ENCODE measurements at places on chromosomes 13 and 19.

DNA sequence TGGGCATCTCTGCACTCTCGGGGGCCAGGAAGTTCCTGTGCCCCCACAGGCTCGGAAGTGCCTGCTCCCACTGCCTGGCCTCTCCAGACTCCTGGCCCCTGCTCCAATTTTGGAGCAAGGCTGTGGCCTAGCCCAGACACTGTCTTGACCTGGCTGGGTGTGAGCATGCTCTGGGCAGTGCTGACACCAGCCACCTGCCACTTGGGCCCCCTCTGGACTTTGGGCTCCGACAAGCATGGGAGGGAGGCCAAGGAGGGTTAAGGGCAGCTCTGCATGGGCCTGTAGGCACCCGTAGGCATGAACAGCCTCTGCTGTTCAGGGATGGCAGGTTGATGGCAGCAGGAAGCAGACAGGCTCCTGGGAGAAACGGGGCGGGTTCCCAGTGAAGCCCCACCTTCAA is 26.0 kb upstream of the RBM26 start:
- no peak for DNase-seq

- no peak for DNase-seq
These were observed 2.9 kb downstream of the LIPE start for GRCh38 chr19:42424345-42424707.

GRCh38 chr13:113981194-113981605 is 7.3 kb upstream of the C13orf46 start:
- no peak for DNase-seq

GRCh38 chr13:61965756-61966155 is 550.1 kb upstream of the PCDH20 start:
- DNase-seq, result no peak

DNA sequence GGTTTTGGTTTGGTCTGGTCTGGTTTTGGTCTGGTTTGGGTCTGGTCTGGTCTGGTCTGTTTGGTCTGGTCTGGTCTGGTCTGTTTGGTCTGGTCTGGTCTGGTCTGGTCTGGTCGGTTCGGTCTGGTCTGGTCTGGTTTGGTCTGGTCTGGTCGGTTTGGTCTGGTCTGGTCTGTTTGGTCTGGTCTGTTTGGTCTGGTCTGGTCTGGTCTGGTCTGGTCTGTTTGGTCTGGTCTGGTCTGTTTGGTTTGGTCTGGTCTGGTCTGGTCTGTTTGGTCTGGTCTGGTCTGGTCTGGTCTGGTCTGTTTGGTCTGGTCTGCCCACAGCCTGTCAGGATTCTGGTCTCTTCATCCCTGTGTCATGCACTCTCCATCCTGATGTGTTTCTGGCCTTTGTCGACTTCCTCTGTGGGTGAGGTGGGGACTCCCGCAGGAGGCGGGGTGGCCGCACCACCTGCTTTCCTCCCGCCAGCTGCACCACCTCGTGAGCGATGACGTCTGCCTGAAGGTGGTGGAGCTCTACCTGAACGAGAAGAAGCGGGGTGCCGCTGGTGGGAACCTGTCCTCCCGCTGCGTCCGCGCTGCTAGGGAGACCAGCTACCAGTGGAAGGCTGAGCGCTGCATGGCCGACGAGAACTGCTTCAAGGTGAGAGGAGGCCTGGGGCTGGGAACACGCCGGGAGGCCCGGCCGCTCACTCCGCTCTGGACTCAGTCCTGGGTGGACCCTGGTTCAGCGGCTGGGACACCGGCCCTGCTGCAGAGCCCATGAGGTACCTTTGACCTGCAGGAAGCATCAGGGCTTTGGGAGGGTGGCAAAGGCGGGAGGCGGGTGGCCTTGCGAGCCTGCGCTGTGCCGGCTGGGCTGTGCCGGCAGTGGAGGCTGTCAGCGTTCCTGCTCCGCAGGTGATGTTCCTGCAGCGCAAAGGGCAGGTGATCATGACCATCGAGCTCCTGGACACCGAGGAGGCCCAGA is 12.9 kb upstream of the F2RL3 start:
- no peak for DNase-seq

- DNase-seq, result no peak
These were observed 824.0 kb downstream of the PCDH9 start for GRCh38 chr13:66405908-66406802.

DNA sequence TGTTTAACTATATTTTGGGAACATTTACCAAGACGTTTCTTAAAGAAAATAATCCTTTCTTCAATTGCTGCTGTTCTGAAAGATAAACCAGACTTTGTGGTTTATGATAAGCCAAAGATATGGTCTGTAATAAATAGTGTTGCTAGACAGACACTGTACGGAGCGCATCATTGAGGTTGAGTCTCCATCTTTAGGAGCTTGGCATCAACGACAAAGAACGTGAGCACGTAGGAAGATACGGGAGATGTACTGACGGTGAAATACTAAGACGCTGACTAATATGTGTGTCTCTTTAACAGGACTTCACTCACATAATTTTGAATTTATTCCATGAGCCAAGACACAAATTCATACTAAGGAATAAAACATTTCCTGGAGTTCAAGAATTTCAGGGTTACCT is 16.2 kb downstream of the TEX29 start:
- no peak for DNase-seq

DNA sequence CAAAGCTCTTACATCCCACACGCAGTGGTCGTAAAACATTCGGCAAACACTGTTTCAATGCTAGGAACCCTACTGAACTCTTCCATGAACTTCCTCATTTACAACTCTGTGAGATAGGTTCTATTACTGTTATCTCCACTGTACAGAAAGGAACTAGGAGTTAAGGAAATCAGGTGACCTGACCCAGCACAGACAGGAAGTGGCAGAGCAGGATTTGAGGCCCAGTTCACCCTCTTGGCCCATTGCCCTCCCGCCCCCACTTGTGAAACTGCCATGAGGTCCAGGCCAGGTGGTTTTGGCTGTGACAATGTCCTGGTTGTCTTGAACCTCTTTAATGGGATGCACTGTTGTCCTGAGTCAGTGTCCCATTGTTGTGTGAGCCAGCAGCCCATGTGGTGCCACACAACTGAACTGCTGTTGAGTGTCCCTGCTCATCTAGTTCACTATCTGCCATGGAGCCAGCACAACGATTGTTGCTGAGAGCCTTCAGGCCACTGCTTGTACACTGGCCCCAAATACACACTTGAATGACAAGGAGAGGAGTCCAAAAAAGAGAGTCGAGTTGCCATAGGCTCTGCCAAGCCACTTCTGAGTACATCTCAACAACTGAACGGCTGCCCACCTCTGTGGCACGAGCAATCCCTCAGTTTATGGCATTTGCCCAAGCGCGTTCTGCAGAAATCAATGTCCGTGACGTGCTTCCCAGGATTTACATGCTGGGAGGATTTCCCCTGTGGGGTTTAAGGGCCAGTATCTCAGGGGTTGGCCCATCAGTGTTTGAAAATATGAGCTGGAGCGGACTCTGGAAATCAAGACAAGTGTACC is 484.6 kb downstream of the TSHZ3 start:
- no peak for DNase-seq

DNA sequence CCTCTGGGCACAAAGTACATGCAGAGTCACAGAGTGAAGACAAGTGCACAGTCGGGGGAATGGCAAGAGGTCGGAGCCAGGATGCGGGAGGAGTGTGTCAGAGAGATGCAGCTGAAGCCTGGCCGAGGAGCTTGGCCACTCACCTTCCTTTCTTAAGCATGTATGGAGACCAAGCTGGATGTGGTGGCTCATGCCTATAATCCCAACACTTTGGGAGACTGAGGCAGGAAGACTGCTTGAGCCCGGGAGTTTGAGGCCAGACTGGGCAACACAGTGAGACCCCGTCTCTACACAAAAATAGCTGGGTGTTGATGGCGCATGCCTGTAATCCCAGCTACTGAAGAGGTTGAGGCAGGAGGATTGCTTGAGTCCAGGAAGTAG is 67.0 kb downstream of the LATS2 start:
- no peak for DNase-seq

DNA sequence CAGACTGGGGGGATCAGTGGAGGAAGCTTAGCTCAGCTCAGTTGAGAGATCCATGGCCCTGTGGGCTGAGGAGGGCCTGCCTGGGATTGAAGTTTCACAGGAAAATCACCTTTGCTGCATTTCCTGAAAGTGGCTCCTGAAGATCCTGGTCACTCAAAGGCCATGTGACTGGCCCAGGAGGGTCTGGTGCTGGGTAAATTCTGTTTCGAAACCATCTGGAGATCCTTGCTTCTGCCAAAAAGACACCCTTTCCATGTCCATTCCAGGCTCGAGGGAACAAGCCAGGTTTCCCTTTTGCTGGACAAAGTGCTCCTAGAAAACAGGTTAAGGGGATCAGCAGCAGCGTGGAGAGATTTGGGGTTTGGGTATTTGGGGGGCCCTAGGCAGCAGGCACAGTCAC is 293.3 kb downstream of the ZNF536 start:
- DNase-seq, result no peak

DNA sequence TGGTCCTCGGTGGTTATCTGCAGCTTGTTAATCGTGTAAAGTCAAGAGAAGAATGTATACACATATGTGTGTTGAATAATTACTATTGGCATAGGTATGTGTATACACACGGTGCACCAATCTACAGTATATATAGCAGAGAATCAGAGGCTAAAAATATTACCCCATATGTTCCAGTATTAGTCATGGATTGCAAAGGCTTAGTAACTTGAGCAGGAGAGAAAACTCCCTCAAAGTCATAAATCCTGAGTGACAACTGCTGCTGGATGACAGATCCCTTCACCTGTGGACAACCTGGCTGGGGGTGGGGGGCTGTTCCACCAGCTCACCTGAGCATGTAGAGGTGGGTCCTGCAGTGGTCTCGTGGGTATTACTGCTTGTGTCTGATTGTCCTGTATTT is 185.0 kb downstream of the ZNF536 start:
- no peak for DNase-seq

DNA sequence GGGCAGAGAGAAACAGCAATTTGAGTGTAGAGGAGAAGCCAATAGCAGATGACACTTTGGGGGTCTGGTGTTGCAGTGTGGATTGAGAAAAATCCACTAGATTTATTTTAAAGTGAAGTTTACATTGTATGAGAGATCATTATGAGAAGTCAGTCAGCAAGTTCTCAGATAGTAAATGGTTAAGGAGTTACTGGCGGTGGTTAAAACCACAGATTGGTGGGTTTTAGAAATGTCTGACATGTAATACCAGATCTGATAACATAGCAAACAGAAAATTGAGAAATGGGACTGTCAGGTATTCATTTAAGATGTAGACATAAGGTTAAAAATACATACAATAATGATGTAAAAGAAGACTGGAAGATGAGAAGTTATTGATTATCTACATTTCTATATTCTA is 7.2 kb downstream of the ABHD13 start:
- DNase-seq, result no peak

All from activated CD4-positive, alpha-beta T cell treated with anti-CD3 and anti-CD28 coated beads for 4 hours (primary cell).